ENCODE measurements at places on chromosomes 5 and 9.
A peak's percentile ranks its signal among the peaks of the same experiment; 100 is the strongest.

GRCh38 chr5:133401731-133402347 is 210.5 kb downstream of the FSTL4 start:
- DNase-seq: no peak

DNA sequence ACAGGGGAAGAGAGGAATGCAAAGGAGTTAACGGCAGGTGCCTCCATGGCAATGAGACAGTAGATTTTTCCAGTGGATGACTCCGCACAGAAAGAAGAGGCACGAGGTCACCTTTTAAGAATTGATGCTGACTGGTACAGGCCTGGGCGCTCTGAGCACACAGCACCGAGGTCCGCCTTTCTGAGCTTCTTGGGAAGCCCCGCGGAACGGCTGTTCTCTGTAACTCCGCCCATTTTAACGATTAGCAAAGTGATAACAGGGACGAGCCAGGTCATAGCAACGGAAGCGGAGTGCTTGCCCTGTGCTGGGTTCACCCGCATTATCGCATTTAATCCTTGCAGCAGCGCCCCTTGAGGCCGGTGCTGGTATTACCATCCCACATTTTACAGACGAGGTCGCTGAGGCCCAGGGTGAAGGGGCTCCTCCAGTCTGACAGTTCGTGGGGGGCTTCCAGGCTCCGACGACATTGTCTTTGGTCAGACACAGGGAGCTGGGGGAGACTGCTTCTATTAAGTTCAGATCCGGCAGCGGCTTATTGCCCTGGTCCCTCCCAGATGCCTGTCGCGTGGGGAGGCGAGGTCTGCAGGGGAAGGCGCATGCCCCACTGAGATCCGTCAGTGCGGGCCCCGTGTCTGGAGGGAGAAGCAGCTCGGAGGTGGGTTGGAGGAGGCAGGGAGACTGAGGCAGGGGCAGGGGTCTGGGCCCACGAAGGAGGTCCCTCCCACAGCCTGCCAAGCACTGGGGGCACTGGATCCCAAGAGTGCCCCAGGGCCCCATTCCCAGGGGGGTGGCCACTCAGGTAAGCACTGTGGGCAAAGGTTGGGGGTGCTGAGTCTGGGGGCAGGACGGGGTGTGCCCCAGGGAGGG is 22.3 kb upstream of the HMCN2 start:
- DNase-seq: peak; percentile 40

DNA sequence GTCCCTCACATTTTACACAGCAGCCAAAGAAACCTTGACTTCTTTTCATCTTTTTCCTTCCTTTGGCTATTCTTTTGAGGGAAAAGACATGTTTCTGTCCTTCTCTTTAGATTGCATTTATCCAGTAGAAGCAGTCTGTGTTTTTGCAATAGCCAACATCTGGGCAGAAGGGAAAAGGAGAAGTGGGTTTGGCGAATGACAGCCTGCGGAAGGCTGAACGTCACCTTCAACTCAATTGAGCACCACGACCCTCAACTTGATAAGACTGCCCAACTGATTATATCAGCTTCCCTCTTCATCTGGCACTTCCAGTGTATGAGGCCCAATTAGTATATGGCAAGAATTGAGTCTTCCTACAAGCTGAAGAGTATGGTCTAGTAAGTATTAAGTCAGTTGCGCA is 1997.6 kb upstream of the WWC1 start:
- DNase-seq: no peak

GRCh38 chr5:370311-370958 is 48.9 kb downstream of the AHRR start:
- no peak for DNase-seq

DNA sequence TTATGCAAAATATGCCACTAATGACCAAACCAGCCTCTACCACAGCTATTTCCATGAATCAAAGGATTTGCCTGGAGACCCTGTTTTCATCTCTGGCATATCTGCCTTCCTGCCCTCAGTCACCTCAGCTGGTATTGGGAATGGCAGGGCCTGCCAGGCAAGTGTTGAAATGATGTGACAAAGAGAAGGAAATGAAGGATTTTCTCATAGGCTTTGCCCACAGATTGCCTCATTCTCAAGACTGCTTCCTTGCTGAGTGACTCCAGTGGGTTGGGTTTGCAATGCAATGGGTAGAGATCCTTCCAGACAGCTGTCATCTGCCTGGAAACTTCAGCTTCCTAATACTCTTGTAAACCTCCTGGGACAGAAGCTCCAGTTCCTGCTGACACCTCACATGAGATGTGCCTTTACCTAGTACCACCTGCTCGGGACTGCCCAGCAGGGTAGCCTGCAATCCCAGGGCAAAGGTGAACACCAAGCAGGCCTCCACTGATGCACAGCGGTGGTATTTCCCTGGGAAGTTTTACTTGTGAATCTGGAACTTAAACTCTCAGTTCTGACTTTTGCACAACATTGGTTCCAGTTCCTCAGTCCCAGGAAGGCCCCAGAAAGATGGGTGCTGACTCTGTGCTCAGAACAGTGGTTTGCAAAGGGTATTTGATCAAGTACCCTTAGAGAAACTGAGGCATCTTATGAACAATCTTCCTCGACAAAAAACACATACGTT is 64.8 kb upstream of the SLC1A1 start:
- DNase-seq: no peak

GRCh38 chr5:169695025-169695625 is 58.0 kb downstream of the DOCK2 start:
- DNase-seq: no peak

- DNase-seq: no peak
Measured at GRCh38 chr9:116057371-116057770, 96.2 kb upstream of the PAPPA start.

DNA sequence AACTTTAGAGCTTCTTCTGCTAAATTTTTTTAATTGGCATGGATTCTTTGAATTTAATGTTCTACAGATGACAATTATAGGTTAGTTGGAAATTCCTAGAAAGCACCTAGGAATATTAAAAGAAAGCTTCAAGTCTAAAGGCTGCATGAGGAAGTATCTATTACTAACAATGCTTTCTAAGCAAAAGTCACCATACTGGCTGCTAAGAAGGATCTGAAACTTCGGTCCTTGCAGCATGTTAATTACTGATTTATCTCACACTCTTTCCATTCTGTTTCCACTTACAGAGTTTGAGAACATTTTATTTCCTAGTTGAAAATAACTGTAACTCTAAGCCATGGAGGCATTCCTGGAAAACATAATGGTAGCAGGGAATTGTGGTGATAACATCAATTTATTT is 8.4 kb downstream of the SEMA6A start:
- no peak for DNase-seq

GRCh38 chr5:6117212-6117611 is 261.1 kb downstream of the MED10 start:
- DNase-seq: no peak

DNA sequence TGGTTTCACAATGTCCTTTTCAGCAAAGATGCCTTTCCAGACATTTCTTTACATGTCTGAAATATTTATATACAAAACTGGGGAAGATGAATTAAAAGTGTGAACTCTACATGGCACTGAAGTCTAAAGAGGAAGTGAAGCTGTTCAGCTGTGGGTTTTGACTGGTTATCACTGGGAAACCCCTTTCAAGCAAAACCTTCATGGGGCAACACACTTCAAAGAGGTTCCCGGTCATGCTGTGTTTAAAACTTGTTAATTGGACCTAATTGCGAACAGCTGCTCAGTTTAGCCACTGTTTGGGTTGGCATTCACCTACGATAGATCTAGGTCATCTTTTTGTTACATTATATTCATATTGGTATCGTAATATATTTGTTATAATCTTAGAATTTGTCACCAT is 20.0 kb upstream of the GDNF start:
- DNase-seq: no peak

DNA sequence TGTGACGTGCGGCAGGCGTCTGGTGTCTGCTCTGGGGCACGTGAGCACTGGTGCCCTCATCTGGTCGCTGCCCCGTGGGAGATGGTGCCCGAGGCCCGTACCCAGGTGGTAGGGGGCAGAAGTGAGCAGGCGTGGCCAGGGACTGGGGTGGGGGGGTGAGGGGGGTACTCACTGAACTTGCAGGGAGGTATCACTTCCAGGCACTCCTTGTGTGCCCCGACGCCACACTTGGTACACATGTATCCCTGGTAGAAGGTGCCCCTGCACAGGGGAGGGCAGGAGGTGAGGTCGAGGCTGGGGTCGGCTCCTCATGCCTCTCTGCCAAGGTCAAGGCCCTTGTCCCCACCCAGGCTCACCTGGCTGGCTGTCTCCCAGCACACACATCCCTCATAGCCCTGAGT is 45.2 kb upstream of the SARDH start:
- DNase-seq: no peak

All from stimulated activated CD8-positive, alpha-beta memory T cell treated with anti-CD3 and anti-CD28 coated beads, Interleukin-15, amount 100 ng/mL, for 4 hours (primary cell).